ENCODE measurements at places on chromosomes 2 and 18. TPM values are rescaled to one million over a fixed set of nuclear protein-coding genes. Genes with fewer than 3 reads are reported as not detected.

The PCARE gene
- not detected for total RNA-seq

The KHK gene
- total RNA-seq: 14.5 TPM

The PIAS2 gene
- 25.8 TPM for total RNA-seq

The FHL2 gene
- 3.5 TPM for total RNA-seq

The RTP5 gene
- 0.11 TPM for total RNA-seq

GRCh38 chr2:194591192-194591591, 1065.8 kb upstream of the SLC39A10 start:
- no peak for DNase-seq
- H3K4me3 ChIP-seq: no peak overlapping the region

- H3K27ac ChIP-seq: no peak overlapping the region
- no peak overlapping the region for H3K4me3 ChIP-seq
- no peak for DNase-seq
- peaks cover 20% of the 10 kb centered on the region for H3K4me1 ChIP-seq
These were observed 60.9 kb upstream of the IL1R1 start for GRCh38 chr2:102081606-102082005.

DNA sequence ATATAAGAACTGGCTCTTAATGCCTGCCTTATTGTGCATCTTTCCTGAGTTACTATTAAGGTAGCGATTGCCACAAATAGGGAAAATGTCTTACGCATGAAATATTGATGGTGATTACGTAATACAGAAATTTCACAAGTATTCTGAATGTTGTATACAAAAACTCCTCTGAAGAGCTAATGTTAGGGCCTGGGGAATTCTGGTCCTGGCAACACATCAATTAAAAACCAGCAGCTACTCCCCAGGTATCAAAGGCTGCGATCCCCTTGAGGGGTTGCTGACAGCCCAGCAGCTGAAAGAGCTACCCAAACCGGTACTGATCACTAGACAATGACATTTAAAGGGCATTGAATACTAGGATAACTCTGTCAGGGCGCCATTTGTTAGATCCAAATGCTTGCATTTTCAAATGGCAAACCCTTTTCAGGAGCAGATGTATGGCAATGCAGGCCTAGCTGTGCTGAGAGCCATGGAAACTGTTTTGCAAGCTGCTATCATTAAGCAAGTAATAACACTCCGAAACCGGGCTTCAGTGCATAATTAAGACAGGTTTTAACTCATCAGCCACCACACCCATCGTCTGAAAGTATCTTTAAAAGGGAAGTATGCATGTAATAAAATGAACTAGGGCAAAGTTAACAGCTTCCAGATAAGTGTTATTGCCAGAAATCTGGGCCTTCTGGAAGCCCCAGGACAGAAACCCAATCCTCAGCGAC, 78.4 kb downstream of the CLHC1 start:
- no peak overlapping the region for H3K4me3 ChIP-seq
- no peak for DNase-seq
- H3K27ac ChIP-seq: no peak overlapping the region
- no peaks in the 10 kb centered on the region for H3K4me1 ChIP-seq

DNA sequence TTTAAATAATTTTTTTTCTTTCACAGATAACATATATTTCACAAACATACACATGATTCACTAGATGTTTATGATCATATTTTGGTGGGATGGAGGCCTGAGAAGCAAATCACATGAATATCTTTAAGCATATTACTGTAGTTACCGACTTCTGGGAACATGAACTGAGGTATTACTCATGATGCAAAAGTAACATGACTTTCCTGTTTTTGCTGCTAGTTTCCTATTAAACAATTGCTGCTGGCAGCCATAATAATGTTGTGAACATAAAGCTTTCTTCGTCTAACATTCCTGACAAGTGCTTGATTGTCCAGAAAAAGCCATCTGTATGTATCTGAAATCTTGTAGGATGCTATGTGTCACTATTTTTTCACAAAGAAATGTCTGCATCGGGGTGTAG, 145.4 kb downstream of the MTX2 start:
- H3K27me3 ChIP-seq: no peaks in the 10 kb centered on the region
- no peak overlapping the region for H3K27ac ChIP-seq
- H3K36me3 ChIP-seq: no peaks in the 10 kb centered on the region
- no peaks in the 10 kb centered on the region for H3K4me1 ChIP-seq

DNA sequence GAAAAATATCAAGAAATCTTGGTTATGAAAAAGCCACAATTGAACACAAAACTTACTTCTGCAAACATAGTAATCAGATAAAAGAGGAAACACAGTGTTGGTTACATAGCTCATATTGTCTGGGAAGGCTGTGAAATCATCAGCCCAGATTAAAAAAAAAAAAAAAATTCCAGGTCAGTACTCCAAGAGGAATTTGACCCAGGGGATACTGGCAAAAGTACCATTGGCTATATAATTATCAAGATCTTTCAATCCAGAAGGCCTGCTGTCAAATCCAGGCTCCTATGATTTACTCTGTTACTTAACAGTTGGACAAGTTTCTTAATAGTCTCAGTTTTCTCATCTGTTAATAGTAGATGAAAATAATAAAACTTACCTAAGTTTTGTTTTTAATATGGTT, 12.9 kb upstream of the IKZF2 start:
- H3K4me1 ChIP-seq: no peaks in the 10 kb centered on the region
- DNase-seq: no peak
- H3K27ac ChIP-seq: no peak overlapping the region
- H3K4me3 ChIP-seq: no peak overlapping the region
- H3K36me3 ChIP-seq: no peaks in the 10 kb centered on the region

GRCh38 chr2:226351711-226352110, 447.9 kb downstream of the IRS1 start:
- no peak for DNase-seq
- no peaks in the 10 kb centered on the region for H3K4me1 ChIP-seq
- H3K4me3 ChIP-seq: no peak overlapping the region
- no peaks in the 10 kb centered on the region for H3K36me3 ChIP-seq

GRCh38 chr18:33099626-33100025, 326.8 kb upstream of the KLHL14 start:
- H3K27ac ChIP-seq: no peak overlapping the region
- H3K36me3 ChIP-seq: no peaks in the 10 kb centered on the region
- DNase-seq: no peak
- H3K4me1 ChIP-seq: no peaks in the 10 kb centered on the region
- H3K4me3 ChIP-seq: no peak overlapping the region

DNA sequence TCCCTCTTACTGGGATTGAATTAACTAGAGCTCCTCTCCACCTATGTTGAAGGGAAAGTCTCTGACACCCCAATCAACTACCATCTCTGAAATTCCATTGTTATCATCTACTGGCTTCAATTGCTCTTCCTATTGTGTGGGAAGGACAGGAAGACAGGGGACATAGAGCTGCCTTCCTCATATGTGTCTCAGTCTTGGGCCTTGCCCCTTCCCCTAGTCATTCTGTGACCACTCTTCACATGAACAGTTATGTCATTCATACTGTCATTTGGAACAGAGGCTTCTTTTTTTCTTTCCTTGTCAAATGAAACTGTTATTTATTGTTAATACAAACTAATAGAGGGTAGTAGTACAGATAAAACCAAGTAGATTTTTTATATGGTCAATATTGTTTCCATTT, 69.6 kb upstream of the EMILIN2 start:
- H3K4me3 ChIP-seq: no peak overlapping the region
- no peak for DNase-seq
- H3K27ac ChIP-seq: no peak overlapping the region
- H3K36me3 ChIP-seq: peaks cover 66% of the 10 kb centered on the region
- H3K27me3 ChIP-seq: no peaks in the 10 kb centered on the region
- no peaks in the 10 kb centered on the region for H3K4me1 ChIP-seq

DNA sequence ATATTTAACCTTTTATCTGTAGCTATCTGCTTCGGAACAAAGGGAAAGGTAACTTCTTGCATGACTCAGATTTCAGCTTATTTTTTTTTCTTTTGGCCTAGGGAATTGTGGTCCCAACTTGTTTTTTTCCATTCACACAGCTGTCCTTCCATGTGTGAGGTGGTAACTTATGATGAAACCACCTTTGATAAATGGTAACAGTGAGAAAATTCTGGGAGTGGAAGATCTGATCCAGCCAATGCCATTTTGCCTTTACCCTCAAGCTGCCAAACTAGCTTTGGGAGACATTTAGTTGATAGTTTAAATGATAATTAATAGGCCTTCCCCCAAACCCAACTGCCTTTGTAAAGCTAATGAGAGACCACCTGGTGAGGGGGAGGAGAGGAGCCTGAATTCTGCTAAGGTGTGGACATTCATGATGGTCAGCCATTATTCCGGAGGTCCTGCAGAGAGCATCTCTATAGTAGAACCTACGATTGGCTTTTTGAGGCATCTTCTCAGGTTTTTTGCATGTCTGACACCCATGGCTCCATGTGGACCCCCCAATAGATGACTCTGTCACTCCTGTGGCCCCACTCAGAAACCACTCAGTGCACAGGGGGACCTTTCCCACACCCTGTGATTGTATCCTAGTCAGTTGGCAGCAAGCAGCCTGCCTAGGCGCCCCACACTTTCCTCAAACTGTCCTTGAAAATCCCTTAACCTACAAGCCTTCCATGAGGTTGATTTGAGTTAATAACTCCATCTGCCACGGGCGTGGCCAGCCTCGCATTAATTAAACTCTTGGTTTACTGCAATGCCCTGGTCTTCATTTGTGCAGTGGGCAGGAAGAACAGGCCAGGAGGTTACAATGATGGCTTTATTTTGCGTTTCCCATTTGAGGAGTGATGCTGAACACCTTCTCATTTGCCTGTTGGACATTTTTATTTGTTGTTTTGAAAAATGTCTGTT, 263.5 kb upstream of the PXDN start:
- no peaks in the 10 kb centered on the region for H3K36me3 ChIP-seq
- H3K4me1 ChIP-seq: no peaks in the 10 kb centered on the region
- no peak overlapping the region for H3K27ac ChIP-seq
- no peaks in the 10 kb centered on the region for H3K27me3 ChIP-seq
- DNase-seq: no peak

DNA sequence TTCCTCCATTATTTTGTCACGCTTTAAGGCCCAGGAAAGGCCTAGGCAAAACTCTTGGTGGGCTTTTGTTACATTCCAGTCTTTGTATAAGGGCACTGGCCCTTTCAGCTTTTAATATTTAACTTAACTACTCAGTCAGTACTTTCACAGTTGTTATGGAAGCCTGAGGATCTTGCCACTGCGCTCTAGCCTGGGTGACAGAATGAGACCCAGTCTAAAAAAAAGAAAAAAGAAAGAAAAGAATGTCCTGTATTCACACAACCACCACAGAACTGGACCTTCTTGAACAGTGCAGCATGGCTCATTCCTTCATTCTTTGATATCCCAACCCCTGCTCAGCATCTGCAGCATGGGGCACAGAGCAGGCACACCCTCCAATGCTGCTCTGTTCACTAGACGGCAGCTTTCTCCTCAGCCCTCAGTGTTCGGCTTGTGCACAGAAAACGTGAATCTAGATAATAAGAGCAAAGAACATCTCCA, 93.4 kb upstream of the MSH2 start:
- H3K4me3 ChIP-seq: no peak overlapping the region
- H3K4me1 ChIP-seq: no peaks in the 10 kb centered on the region
- H3K36me3 ChIP-seq: no peaks in the 10 kb centered on the region

DNA sequence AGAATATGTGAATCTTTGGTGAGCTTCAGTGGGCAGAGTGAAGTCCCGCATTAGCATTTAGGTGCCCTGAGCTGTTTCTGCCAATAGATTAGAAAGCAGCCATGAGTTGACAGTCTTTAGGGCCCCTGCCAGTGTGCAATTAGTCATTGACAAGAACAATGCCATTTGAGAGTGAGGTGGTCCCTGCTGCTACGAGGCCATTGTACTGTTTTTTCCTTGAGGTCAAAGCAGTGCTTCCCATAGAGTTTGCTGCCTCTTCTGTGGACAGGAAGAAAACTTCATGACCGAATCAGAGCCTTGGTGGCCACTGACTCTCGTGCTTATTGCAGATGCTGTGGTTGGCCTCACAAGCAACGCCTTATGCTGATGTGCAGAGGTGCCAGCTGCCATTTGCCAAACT, 102.7 kb downstream of the SH3BP4 start:
- no peak overlapping the region for H3K4me3 ChIP-seq
- H3K4me1 ChIP-seq: no peaks in the 10 kb centered on the region
- peaks cover 4% of the 10 kb centered on the region for H3K27me3 ChIP-seq
- no peaks in the 10 kb centered on the region for H3K36me3 ChIP-seq
- no peak for DNase-seq

DNA sequence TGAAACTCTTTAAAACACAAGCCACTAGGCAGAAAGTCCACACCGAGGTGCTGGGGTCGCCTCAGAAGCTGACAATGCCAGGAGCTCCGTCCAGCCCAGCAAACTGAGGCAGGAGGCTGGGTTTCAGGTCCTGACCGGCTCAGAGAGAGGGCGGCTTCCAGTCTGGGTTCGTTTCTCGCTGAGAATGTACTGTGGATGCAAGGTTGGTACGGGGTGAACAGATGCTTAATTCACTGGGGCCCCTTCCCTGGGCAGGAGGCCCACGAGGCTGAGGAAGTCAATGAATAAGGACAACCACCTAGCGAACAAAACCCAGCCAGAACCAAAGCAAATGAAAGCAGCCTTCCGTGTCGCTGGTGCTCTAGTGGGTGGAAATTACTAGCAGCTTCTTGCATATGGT, 142.0 kb downstream of the RTP5 start:
- no peaks in the 10 kb centered on the region for H3K4me1 ChIP-seq
- no peaks in the 10 kb centered on the region for H3K27me3 ChIP-seq
- H3K27ac ChIP-seq: no peak overlapping the region
- DNase-seq: no peak

- H3K27me3 ChIP-seq: no peaks in the 10 kb centered on the region
- no peaks in the 10 kb centered on the region for H3K36me3 ChIP-seq
- no peak overlapping the region for H3K4me3 ChIP-seq
- H3K27ac ChIP-seq: no peak overlapping the region
- DNase-seq: no peak
- no peaks in the 10 kb centered on the region for H3K4me1 ChIP-seq
These were observed 580.6 kb upstream of the SOX11 start for GRCh38 chr2:5111581-5111980.

GRCh38 chr2:101267671-101268656, 15.3 kb downstream of the CNOT11 start:
- peaks cover 16% of the 10 kb centered on the region for H3K4me1 ChIP-seq
- H3K27ac ChIP-seq: no peak overlapping the region
- peaks cover 58% of the 10 kb centered on the region for H3K36me3 ChIP-seq
- H3K4me3 ChIP-seq: no peak overlapping the region

GRCh38 chr2:20988905-20989304, 55.0 kb downstream of the APOB start:
- H3K27ac ChIP-seq: no peak overlapping the region
- DNase-seq: no peak
- H3K27me3 ChIP-seq: no peaks in the 10 kb centered on the region
- no peak overlapping the region for H3K4me3 ChIP-seq
- no peaks in the 10 kb centered on the region for H3K36me3 ChIP-seq
- H3K4me1 ChIP-seq: no peaks in the 10 kb centered on the region

Measured in CD8-positive, alpha-beta memory T cell (primary cell).